Suppressor macrophage (primary cell): ENCODE measurements at places on chromosomes 4 and X.

- DNase-seq = no peak
Measured at GRCh38 chr4:105122350-105122749, 24.3 kb upstream of the TET2 start.

- no peak for DNase-seq
Measured at GRCh38 chrX:857376-857775, 226.8 kb downstream of the SHOX start.

- DNase-seq = peak; percentile 51
Measured at GRCh38 chr4:164731827-164732474, 22.0 kb upstream of the SMIM31 start.

DNA sequence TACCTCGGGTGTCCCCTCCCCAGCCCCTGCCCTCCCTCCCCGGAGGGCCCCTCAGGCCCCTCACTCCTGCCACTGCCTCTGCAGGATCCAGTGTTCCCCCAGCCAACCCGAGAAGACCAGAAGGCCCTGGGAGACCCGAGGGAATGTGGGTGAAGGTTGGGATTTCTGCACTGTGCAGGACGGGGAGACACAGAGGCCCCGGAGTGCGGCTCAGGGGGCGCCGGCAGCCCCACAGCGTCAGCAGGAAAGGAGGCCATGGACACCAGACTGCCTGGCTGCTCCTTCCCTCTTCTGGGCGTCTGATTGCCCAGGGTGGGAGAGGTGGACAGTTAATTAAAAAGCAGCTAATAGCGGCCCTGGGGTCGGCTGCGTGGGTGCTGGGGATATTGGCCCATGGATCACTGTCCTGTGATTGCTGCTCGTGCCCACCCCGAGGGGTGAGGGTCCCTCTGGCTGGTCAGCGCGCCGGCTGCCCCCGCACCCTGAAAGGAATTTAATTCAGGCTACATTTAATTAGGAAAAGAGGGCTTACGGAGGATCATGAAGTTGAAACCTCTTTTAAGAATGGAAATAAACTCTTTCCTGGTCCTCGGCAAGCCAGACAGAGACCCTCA, 57.8 kb upstream of the NKX1-1 start:
- DNase-seq = no peak

DNA sequence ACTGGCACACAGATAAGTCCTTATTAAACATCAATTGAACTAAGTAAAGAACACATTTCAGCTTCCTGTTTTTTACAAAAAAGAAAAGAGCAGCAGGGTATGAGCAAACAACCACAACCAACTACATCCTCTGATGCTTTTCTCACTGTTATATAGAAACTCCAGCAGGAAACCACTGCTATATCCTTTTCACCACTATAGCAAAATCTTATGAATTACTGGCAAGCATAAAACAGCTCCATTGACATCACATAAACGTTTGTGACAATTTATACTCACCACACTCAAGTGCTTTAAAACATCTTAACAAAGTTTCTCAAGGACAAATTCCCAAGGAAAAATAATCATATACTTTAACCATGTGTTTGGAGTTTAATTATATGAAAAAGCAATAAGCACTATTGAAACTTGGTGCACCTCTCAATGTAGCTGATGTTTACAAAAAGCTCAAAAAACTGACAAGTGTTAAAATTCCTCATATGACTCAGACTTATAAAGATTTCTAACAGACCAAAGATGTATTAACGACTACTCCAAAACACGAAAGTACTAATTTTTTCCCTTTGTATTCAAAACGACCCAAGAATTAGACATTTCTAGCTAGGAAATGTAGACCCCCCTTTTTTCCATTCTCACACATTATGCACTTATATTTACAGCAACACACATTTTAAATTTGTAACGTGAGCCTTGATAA, 12.9 kb downstream of the GPRIN3 start:
- DNase-seq = peak; percentile 60

DNA sequence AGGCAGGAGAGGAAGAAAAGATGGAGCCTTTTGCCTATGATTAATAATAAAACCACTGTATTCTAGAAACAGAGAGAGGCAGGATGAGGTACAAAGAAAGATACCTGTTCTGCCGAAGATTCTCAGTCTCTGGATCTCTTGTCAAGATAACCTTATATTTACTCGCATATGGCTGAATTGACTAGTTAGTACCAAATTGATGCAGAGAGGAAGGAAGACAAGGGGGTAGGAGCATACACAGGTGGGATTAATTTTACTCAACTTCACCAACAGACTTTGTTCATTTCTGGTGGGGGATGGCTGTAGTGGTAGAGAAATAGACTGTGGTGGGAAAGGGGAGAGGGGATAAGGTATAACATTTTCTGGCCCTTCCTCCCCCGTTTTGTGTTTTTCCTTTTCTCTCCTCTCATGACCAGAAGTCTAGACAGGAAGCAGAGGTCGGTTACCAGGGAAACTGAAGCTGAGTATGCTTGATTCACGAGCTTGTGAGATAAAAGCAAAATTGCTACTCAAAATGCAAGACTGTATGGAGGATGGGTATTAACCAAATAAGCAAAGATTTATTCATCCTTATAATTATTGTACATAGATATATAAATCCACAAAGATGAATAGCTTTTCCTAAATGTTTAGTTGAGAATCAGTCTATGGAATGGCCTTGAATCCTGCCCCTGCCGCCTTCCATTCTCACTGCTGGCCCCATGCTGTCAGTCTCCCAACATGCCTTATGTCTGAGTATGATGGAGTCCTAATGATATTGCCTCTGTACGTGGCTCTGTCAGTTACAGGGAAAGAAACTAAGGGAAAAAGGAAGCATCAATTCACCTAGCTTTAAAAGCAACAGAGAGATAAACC, 17.8 kb upstream of the PAGE2B start:
- DNase-seq = peak; percentile 3
